ENCODE measurements at places on chromosomes 5 and 9.

GRCh38 chr5:138568061-138568824 lies 7.0 kb downstream of the HSPA9 start:
- DNase-seq, result no peak

GRCh38 chr5:127326976-127327755 lies 36.6 kb downstream of the MEGF10 start:
- no peak for DNase-seq

GRCh38 chr9:33082538-33083326 lies 6.3 kb upstream of the SMU1 start:
- no peak for DNase-seq

DNA sequence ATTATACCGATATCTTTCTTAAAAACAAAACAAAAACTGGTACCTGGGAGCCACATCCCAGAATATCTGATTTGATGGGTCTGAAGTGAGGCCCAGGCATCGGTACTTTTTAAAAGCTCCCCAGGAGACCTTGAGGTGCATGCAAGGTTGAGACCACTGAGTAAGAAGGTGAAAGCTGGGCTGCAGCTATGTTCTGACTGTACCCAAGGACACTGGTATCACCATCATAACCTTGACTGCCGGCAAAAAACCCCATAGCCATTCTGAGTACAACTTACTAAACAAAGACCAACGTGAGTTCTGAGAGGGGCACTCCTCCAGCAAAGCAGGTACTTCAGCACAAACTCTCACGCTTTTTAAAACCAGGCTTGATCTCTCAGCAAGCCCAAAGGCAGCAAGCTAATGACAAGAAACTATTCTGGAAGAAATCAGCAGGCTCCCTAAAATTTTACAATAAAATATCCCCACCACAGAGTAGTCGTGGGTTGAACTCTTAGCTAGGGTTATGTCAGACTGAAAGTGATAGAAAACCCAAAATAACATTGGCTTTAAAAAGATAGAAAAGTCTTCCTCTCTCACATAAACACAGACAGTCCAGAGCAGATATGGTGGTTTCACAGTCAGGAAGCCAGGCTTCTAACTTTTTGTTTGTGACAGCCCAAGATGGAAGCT lies 263.9 kb downstream of the SAXO1 start:
- DNase-seq, result no peak

DNA sequence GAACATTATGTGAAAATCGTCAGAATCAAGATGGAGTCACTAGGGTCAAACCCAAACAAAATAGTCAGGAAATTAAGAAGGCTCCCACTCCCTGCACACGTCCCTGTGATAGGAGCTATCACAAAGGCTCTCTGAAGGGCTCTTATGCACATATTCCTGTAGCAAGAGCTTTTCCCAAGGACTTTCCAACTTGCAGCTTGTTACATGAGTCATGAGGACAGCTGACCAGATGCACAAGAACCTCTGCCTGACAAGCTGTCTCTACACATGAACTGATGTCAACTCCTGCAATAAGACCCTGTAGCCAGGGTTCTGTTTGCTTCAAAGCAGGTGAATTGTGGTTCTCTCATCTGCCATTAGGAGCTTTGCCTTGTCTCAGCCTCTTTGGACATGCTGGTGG lies 122.4 kb downstream of the OLFM1 start:
- no peak for DNase-seq

DNA sequence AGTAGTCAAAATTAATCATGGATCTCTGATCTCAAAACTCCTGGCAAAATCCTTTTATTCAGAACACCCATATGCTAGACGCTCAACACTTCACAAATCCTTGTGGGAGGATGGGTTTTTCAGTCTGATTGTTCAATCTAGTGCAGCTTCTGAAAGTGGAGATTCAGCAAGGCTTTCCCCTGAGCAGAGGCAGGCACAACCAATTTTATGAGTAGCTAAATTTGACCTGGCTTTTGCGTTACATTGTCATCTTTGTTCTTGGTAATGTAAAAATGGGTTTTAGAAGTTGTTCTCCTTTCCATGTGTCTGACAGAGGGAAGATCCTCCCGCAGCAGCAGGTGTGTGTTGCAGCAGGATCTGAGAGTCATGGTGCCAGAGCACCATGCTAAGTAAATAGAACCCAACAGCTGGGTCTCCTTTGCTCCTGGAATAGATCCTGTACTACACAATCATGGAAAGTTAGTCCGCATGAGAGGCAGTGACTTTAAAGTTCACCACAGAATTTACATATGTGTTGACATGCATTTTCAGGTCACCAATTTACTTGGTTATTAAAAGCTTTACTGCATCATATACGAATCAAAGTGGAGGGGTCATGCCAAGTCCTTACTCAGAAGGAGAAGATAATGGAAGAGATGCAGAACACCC lies 70.1 kb upstream of the MEF2C start:
- no peak for DNase-seq

GRCh38 chr9:134897584-134898170 lies 17.1 kb downstream of the FCN2 start:
- no peak for DNase-seq

GRCh38 chr5:144566747-144567420 lies 396.2 kb downstream of the KCTD16 start:
- no peak for DNase-seq

GRCh38 chr9:17425384-17425783 lies 153.5 kb upstream of the SH3GL2 start:
- DNase-seq, result no peak

DNA sequence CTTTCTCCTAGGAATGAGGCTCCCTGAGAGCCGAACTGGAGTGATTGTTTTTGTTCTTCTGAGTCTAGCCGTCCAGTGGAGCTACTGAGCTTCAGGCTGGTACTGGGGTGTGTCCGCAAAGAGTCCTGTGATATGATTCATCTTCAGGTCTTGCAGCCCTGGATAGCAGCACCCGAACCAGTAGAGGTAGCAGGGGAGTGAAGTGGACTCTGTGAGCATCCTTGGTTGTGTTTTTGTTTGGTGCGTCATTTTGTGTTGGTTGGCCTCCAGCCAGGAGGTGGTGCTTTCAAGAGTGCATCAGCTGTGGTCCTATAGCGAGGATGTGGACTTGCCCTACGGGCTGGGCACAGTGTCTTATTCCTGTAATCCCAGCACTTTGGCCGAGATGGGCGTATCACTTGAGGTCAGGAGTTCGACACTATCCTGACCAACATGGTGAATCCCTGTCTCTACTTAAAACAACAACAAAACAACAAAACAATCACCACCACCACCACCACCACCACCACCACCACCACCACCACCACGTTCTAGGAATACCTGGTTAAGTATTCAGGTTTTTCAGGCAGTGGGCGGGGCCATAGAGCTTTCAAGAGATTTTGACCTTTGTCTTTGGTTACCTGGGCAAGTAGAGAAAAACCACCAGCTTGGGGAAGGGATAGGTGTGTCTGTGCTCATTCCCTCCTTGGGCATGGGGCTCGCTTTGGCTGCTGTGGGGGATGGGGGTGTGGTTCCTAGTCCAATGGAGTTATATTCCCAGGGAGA lies 154.0 kb downstream of the WDR70 start:
- DNase-seq, result no peak

- DNase-seq, result no peak
These were observed 648.7 kb downstream of the IRX1 start for GRCh38 chr5:4244306-4244705.

GRCh38 chr5:160054831-160055230 lies 45.9 kb downstream of the TTC1 start:
- DNase-seq, result no peak

Data from NCI-H1436 treated with DMSO at 0.1 percent for 48 hours (cell line).